AG08395 (cell line): ENCODE measurements at places on chromosomes 4 and X.

GRCh38 chrX:39507617-39508299 is 590.0 kb downstream of the BCOR start:
- no peak for DNase-seq

GRCh38 chrX:66638591-66639500 is at the start of gene EDA2R:
EDA2R (minus strand) TSS chrX:66639078; CDS start chrX:66616020, 23,058 bp downstream.
- DNase-seq, result peak; percentile 56

DNA sequence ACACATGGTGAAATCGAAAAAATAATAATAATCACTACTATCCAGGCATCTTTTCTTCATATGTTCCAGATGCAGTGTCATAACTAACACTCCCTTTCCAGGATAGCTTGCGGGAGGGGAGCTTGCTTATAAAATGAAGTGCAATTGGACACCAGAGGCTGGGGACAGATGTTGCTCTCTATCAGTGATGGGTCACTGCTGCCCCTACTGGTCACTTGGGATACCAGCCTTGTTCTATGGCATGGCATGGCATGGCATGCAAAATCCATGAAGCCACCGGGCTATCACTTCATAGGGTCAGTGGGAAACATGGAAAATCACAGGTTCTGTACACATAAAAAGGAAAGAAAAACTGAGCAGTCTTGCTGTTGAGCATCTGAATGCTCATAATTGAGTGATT is 168.1 kb downstream of the GLRA2 start:
- DNase-seq, result peak; percentile 4

GRCh38 chr4:62285026-62285425 is 1084.9 kb downstream of the ADGRL3 start:
- no peak for DNase-seq

GRCh38 chrX:72430405-72430968 is 124.8 kb upstream of the CITED1 start:
- no peak for DNase-seq

DNA sequence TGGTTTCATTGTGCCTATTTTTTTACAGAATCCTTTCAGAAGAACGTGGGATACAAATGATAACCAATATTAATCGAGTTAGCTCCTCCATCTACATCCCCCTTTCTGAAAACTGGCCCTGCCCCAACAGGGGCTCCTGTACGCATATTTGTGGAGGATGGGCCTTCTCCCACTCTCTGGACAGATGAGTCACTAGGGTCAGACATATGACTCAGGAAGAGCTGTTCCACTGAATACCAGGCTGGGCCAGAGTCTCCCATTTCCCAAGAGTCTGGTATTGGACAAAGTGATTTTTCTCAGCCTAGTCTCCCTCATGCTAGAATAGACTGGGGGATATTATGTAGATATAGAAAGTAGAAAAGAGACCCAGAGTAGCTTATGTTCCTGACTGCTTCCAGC is 142.4 kb downstream of the TSPAN5 start:
- DNase-seq, result peak; percentile 77

GRCh38 chr4:38529189-38530115 is 134.5 kb upstream of the KLF3 start:
- DNase-seq, result no peak

GRCh38 chrX:31604629-31605221 is 532.9 kb upstream of the FTHL17 start:
- DNase-seq, result no peak

DNA sequence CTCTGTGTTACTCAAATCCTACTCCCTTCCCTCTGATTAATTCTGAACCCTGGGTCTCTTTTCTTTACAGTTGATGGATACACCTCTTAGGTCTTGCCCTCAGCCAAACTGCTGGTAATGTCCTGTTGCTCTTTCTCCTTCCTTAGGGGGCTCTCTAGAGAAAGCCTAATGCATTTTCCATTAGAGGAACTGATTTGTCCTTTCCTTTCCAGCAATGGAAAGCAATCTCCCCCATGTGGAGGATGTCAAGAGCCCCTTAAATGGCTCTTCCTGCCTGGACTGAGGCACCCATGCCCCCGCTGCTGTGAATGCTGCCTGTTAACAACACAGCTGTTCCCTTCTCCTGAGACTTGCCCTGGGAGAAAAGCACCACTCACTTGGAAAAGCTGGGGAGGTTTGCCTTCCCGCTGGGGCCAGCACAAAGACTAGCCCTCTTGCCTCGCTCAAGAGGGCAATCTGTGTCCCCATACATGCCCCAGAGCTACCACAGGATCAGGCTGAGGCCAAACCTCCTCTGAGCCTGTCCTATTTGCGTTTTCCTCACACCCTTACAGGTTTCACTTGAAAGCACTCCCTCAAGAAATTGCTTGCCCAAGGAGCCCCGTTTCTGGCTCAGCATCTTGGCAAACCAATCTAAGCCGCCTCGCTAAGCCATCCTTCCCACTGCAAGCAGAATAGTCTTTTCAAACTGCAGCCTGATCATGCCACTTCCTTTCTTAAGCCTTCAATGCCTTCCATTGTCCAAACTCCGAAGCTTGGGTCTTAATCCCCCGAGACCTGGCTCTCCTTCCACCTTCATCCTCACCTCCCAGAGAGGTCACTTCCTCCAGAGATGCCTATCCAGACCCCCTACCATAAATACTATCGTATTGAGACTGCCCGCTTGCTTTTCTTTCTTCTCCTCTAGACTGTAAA is 23.2 kb upstream of the SMIM20 start:
- DNase-seq, result no peak

- DNase-seq, result no peak
These were observed 9.1 kb upstream of the YTHDC1 start for GRCh38 chr4:68358988-68359387.

DNA sequence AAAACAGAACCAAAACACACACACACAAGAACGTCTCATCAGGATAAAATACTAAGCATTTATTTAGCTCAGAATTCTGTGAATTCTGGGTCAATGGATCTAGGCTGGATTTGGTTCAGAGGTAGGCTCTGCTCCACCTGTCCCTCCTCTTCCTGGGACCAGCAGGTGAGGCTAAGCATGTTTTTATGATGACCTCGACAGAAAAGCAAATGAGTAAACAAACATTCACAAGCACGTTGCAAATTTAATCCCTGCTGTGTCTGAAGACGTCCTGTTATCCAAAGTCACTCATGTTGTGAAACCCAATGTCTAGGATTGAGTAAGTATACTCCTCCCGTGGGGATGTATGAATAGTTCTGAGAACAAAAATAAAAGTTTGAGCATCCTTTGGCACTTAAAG is 371.4 kb upstream of the TECRL start:
- no peak for DNase-seq

DNA sequence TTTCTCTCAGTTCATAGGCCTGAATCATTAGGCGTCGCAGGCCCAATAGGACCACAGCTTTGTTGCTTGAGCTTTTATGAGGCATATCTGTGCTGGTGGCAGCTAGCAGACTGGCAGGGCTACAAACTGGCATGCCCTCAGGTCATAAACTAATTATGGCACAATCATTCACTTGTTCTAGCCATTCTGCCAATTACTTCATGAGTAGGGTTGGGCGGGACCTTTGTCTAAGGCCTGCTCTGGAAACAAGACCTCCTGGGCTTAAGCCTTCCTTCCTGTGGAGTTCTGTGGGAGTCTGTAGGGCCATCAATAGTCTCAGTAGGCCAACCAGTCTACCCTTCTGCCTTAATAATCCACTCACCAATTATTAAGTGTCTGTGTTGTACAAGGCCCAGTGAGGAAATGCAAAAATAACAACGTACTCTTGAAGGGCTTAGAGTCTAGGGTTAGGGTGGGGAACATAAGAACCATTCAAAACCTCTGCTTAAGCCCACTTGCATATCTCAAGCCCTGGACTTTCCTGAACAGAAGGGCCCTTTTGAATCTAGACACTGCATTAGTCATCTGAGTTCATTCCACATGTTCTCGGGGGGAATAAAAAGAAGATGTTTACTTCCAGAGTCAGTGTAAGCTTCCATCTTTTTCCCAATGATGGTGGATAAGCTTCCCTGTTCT is 44.5 kb downstream of the SHROOM4 start:
- no peak for DNase-seq

GRCh38 chr4:41015016-41015675 is 199.2 kb downstream of the APBB2 start:
- no peak for DNase-seq

DNA sequence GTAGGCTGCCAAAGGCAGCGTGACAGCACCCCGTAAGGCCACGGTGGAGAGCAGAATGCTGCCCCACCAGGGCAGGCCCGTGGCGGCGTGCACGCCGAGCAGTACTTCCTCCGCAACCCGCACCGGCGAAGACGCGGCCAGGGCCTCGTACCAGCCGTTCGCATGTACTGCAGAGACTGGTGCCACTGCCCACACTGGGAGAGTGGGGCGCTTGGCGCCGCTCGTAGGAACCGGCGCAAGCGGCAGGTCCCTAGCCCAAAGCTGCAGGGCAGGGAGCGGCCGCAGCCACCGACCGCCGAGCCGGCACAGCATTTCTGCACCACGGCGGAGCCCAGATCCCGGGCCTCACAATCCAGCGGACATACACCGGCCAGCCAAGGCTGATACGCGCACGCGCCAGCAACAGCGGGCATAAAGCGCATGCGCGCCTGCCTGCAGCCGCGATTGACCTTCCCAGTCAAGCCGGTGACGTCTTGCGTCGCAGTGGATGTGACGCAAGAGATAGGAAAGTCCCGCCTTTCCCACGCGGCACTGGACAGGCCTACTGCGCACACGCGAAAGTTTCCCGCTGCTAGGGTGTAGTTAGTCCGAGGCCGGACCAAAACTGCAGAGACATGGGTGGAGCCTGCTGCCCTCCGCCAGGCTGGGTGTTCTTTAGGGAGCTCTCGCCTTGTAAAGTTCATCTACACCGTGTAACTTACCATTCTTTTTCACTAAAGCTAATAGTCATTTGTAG is at the start of gene COX18:
Gene COX18, minus strand, starts transcription at position 379 of the 736 bp plus-strand sequence. Its CDS starts 67 bp downstream, at position 312.
- peak; percentile 98 for DNase-seq

DNA sequence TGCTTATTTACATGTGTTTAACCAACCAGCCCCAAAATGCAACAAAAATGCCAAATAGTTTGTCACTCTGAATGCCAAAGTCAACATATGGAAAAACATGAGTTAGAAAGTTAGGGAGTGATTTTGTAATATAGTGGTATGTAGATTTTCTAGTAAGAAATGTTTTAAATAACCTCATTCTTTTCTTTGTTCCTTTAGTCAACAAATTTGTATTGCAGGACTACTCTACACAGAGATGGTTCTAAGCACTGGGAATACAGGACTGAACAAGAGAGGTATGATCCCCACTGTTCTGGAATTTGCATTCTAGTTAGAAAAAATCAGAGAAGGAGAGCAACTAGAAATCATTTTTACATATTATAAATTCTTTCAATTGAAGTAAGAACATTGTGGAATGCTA is 218.8 kb upstream of the ANXA10 start:
- DNase-seq, result no peak

- DNase-seq, result no peak
These were observed 296.0 kb upstream of the FTHL17 start for GRCh38 chrX:31367816-31368215.

- DNase-seq, result no peak
These were observed 5.7 kb downstream of the SH3BP2 start for GRCh38 chr4:2798399-2799223.

DNA sequence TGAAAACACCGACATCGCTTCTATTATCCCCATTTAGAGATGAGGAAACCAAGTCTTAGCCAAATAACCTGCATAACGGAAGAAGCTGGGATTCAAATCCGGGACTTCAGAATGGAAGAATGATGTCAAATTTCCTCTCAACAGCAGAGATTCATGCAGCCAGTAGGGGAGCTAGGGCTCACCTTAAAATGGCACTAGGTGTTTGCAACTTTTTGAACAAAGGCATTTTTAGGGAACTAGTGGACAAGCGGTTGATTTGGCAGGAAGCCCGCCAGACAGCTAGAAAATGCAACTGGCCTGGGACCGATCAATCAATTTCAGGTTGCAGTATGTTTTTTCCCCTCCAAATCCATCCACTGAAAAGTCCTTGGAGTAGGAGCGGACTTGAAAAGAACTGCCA is 224.2 kb downstream of the PTTG2 start:
- DNase-seq, result no peak

DNA sequence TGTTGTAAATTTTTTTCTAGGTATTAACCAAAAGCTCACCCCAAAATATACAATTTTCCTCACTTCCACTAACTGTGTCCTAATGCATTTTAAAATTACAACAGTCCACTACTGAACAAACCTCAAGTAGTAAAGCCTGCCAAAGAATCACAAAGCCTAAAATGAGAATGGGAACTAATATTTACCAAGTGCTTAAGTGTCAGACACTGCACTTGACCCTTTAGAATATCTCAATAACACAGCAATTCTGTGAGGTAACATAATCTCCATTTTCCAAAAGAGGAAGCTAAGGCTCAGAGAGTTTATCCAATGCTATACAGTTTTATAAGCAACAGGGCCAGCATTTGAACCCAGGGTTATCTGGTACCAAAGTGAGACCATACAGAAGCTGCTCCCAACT is 4.9 kb downstream of the SLC9A7 start:
- no peak for DNase-seq

- DNase-seq, result no peak
These were observed 247.1 kb downstream of the SPRY1 start for GRCh38 chr4:123643691-123644090.

DNA sequence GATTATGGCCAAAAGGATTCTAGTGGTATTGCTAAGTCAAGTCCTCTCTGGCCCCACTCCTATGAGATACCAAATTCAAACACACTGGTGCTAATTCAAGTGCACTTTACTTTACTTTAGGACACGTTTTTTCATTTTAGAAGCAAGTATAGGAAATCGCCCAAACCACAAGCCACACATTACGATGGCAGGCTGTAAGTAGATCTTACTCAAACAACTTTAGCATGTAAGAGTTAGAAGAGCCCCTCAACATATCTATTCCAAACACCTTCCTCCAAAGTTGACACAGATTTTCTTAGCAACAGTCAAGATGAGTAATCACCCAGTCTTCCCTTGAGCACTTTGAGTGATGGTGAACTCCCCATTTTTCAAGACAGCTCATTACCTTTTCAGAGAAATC is 43.6 kb downstream of the DRD5 start:
- no peak for DNase-seq

DNA sequence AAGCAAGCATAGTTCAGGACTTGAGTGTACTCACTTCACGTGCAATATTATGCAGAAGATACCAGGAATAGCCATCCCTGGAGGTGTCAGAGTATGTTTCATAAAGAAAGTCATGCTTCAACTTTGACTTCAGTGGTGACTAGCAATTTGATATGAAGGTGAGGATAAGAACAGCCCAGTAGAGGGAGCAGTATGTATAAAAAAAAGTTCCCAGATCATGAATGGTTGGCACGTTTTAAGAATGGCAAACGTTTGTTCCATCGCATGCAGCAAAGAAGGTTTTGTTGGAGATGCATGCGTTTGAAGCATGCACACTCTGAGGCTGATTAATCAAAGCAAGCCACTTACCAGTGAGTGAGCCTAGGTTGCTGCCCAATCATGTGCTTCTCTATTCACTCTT is 33.5 kb upstream of the SLITRK4 start:
- DNase-seq, result no peak
